ENCODE measurements at places on chromosomes 6 and 20.
A peak's percentile ranks its signal among the peaks of the same experiment; 100 is the strongest.

GRCh38 chr6:36442671-36443470 is at the start of the genes KCTD20 and PXT1:
Gene KCTD20, plus strand, starts transcription at chr6:36443000. Its CDS starts 27,098 bp downstream, at chr6:36470098.
Gene PXT1, minus strand, starts transcription at chr6:36442854. Its CDS starts 16,772 bp downstream, at chr6:36426082.
- DNase-seq = peak; percentile 28

DNA sequence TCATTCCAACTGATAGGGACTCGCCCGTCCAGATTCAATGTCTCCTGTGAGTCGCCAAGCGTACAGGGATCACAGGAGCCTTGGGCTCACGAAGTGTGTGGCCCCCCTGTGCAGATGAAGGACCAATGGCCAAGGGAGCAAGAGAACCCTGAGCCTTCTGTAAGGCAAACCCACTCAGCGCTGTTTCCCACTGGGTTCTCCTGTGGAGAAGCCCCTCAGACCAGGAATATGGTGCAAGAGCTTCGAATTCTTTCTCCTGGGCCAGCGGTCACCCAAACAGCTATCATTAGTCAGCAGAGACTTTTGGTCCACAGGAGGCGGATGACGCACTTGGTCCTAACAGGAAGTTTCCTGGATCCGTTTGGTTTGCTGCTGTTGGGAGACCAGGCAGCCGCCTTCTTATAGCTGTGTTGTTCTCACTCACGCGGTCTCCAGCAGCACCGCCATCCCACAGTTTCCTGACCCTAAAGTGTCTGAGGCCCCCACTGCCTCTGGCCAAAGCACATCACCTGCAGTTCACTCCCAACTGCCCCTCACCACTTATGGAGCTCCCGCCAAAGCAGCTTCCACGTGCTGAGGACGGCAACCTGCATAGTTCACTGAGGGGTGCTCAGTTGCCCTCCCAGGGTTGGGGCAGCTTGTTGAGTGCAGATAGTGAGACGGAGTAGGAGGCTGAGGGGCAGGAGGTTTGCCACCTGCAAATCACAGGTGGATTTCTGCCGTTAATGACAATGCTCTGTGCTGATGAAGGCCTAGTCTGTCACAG is 268.6 kb downstream of the ERMARD start:
- DNase-seq = no peak

DNA sequence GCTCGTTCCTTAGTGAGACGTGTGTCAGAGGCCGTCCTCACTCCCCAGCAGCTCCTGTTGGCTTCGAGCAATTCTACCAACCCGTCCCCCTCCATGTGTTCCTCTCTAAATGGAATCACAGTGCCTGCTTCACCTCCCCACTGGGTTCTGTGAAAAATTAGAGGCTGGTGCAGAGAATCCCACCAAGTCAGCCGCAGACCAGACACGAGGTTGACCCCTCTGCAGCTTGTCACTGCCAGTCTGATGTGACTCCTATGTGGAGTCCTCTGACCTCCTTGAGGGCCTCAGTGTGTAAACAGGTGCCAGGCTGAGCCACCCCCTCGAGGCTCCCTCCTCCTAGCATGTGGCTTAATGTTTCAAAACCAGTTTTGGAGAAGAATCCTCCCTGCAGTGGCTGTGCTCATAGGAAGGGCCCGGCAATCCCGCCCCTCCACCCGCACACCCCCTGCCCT is 12.6 kb upstream of the IRF4 start:
- DNase-seq = no peak

- DNase-seq = no peak
Observed at GRCh38 chr6:41072836-41073202, at the start of gene NFYA. Gene NFYA, plus strand, starts transcription at chr6:41072974. Its CDS starts 6,116 bp downstream, at chr6:41079090.

DNA sequence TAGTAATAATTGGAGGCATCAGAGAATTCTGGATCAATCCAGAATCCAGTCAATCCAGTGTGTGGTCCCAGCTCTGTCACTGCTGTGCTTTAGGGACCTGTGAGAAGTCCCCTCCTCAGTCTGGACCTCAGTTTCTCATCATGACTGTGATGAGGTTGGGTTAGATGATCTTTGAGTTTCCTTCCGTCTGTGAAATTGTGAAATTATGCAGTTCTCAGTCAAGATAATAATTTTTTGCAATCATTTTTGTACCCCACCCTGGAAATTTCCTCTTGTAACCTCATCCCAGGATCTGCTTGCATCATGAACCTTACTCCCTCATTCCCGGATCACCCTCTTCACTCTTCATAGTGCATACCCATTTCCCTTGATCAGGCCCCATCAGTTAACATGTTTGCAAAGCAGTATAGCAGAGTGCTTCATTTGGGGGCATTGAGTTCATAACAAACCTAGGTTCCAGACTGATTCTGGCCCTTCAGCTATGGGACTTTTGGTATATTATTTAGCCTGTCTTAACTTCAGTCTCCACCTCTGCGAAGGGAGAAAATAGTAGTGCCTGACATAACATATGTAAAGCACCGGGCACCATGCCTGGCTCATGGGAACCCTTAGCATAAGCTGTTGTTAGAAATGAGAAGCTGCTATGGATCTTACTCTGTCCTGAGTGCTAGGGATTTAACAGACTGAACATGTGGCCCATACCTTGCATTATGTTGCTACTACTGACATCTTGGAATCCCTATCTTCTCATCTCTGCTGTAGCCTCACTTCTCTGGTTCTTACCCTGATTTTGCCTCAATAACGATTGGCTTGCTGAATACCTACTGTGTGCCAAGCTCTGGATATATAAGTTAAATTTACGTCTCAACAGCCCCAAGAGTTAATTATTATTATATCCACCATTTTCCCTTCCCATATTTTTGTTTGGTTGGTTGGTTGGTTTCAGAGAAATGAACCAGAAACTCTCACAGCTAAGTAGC is 1.3 kb downstream of the ZNF76 start:
- DNase-seq = no peak

GRCh38 chr6:34338377-34338776 is 54.1 kb downstream of the NUDT3 start:
- no peak for DNase-seq

- DNase-seq = no peak
Observed at GRCh38 chr6:73391675-73392074, 3.0 kb upstream of the DDX43 start.

GRCh38 chr6:168171673-168172353 is 92.8 kb upstream of the FRMD1 start:
- no peak for DNase-seq

- no peak for DNase-seq
Observed at GRCh38 chr20:49385465-49385864, 97.0 kb downstream of the KCNB1 start.

DNA sequence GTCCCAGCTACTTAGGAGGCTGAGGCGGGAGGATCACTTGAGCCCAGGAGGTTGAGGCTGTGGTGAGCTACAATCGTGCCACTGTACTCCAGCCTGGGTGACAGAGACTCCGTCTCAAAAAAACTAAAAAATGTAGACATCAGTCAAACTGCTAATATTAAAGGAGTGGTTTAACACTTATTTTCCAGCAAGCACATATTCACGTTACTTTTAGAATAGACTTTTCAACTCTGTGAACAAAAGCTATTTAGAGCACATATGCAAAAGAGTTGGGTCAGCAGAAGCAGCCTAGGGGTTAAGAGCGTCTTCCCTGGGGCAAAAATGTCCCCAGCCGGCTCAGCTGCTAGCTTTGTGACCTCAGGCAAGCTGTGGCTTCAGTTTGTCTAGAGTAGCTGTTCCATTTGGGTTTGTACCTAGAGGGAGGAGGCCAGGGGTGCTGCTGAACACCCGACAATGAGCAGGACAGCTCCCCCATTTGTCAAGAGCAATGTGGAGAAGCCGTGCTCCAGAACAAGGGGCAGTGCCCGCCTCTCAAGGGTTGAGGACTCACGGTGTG is 62.5 kb upstream of the PTGIS start:
- no peak for DNase-seq

DNA sequence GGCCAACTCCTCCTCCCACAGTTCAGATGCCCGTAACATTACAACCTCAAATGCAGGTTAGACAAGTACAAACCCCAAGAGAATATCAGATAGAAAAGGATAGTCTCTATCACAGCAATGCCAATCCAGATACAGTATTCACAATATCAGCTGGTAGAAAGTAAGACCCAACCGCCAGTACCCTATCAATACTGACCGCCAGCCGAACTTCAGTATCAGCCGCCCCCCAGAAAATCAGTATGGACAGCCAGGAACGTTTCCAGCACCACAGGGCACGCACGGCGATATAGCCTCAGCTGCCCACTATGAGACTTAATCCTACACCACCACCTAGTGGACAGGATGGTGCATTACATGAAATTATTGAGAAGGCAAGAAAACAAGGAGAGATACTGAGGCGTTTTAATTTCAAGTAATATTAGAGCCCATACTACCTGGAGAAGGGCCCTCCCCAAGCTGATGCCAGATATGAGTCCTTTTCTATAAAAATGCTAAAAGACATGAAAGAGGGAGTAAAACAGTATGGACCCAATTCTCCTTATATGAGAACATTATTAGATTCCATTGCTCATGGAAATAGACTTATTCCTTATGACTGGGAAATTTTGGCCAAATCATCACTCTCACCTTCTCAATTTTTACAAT is 17.6 kb upstream of the EIF2S2 start:
- no peak for DNase-seq

GRCh38 chr6:87514831-87515230 is 42.1 kb downstream of the SLC35A1 start:
- no peak for DNase-seq

DNA sequence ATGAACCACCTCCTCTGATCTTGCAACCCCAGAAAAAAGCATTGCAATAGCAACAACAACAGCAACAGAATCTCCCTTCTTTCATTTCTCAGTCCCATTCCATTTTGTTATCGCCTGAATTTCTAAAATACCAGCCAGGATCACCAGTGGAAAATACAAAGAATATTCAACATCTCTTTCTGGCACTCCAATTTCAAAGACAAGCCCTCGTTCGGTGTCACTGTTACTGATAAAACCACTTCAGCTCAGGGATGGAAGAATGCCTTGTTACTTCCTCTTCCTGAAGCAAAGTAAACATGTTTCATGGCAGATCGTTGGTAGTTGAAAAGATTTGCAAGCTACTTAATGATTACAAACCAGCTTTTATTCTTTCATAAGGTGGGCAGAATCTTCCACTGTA is 94.0 kb upstream of the SPTLC3 start:
- DNase-seq = no peak

DNA sequence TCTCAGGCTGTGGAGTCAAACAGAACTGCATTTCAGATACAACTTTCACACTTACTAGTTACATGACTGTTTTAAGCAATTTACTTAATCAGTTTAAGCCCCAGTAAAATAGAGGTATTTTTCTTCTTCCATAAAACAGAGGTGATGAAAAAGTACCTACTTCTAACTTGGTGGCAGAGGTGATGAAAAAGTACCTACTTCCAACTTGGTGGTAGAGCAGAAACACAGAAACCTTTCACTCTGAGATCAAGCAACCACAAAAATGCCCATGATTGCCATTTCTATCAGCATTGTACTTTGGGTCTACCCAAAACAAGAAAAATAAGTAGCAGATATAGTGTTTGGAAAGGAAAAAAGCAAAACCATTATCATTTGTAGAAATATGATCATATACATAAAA is 148.7 kb downstream of the OPRM1 start:
- no peak for DNase-seq

- no peak for DNase-seq
Observed at GRCh38 chr6:24408719-24409410, 6.1 kb downstream of the MRS2 start.

- DNase-seq = no peak
Observed at GRCh38 chr20:32650401-32650944, 23.3 kb downstream of the C20orf203 start.

DNA sequence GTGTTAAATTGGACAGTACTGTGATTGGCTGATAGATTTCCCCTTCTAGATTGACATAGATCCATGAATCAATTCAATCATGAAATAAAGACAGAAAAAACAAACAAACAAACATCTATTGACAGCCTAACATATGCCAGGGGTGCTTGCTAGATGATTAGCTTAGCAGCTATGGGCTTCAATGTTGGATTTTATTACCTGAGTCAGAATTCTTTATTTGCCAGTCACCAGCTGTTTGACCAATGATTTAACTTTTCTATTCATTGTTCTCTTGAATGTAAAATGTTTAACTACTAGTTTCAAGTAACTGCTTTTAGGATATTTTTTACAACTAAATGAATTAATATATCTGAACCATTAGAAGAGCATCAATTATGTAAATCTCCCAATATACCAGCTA is 901.3 kb upstream of the CITED2 start:
- no peak for DNase-seq

DNA sequence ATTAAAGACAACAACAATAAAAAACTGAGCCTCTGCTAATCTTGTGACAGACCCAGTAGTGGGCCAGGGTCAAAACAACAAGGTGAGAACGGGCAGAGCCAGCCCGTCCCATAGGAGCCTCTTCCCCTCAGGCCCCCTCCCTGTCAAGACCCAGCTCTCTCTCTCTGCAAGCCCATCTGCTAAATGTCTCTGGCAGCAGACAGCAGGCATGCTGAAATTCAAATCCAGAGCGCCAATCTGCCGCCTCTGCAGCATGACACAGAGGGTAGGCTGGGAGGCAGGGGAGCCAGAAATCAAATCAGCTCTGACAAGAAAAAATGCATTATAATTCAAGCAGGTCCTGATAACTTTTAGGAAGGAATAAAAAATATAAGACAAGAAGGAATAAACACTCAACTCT is 26.3 kb downstream of the METTL24 start:
- no peak for DNase-seq
